ENCODE measurements at places on chromosomes 1 and 21.

DNA sequence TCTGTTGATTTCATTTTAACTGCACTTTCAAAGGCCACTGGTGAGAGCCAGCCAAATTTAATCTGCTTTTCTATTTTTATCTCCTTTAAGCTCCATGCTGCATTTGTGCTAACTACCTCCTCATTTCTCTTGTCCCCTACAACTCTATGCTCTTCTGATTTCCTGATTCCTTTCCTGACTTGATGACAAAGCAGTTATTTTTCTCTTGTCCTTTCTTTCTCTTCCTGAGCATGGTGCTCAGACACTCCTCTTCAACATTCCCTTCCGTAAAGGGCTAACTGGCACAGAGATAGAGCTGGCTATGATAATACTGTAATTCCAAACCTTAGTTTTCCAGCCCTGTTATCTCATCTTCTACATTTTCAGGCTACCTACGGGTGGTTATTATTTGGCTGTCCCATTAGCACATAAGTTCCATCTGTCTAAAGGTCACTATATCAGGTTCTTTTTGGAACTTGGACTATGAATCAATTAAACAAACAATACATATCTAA is 6.8 kb upstream of the BCAS2 start:
- DNase-seq = no peak

DNA sequence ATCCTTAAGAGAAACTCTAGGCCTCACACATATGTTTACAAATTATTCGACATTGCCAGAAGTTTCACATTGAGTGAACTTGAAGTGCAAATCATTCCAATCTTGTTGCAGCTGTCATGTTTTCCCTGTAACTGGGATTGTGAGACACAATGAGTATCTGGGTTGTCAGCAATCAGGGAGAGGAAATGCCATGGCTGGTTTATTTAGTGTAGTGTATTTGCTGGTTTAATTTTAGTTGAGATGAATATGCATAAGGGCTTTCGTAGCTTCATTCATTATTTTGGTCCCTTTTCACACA is 54.2 kb upstream of the USP1 start:
- no peak for DNase-seq

DNA sequence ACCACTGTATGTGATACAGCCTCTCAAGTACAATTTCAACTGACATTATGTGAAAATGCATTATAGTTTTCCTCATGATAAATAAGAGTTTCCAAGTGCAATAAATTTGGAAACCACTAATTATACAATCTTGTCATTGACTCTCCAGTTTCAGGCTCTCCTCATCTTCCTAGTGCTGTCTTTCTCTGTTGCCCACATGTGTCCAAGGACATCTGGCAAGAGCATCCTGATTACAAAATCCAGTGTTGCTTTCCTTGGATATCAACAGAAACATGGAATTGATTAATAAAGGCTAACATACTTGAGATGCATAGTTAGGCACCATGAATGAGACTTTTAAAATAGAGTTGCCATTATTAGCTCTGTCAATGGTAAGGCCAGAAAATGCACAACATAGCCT is 15.6 kb upstream of the MAP10 start:
- DNase-seq = no peak

GRCh38 chr21:42621819-42622177 is 31.6 kb upstream of the PDE9A start:
- DNase-seq = no peak

DNA sequence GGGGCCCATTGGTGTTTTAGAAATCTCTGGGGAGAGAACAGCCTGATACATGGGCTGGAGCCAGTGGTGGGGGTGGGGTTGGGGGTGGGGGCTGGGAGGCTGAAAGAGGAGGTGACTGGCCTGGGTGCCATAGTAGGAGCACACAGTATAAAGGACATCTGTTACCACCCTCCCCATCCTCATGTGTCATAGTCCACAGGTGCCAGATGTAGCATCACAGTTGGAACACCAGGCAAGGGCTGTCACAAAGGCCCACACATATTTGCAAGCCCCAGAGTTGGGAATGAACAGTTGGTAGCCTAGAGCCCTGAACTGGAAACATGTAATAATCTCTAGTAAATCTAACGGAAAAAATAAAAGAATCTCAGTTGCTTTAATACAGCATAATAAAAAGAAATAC is 55.1 kb upstream of the CR2 start:
- no peak for DNase-seq

DNA sequence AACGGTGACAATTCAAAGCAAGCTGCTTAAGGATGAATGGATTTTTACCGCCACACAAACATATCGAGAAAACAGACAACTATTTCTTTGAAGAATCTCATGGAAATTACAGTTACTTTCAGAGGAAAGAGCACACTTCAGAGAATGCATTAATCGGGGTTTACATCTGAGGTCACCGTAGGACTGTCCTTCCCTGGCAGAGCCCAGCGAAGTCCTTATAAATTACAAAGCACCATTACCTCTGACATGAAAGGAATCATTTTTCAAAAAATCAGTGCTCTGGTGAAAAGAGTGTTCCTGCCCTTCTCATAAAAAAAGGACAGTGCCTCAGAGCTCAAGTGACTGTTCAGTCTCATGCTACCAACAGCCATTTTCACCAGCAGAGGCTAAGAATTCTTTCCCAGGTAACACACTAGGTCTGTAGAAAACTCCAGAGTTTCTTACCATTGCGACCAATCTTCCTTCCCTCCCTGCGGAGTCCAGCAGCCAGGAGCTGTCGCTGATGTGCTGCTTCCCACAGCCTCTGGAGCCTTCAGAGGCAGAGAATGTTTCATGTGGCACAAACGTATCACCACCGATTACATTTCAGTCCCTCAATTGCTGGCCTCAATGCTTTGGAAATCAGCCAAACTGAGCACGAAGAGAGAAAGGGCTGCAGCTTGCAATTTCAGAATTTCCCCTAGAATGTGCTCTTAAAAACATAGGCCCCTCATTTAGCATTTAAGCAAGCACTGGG is 75.4 kb downstream of the PLD5 start:
- no peak for DNase-seq

GRCh38 chr1:109164538-109164937 is 49.2 kb upstream of the SARS1 start:
- no peak for DNase-seq

GRCh38 chr21:44972301-44972814 is 32.5 kb downstream of the SLX9 start:
- no peak for DNase-seq

- DNase-seq = no peak
These were observed 1.0 kb downstream of the DNAJB4 start for GRCh38 chr1:78005755-78006154.

DNA sequence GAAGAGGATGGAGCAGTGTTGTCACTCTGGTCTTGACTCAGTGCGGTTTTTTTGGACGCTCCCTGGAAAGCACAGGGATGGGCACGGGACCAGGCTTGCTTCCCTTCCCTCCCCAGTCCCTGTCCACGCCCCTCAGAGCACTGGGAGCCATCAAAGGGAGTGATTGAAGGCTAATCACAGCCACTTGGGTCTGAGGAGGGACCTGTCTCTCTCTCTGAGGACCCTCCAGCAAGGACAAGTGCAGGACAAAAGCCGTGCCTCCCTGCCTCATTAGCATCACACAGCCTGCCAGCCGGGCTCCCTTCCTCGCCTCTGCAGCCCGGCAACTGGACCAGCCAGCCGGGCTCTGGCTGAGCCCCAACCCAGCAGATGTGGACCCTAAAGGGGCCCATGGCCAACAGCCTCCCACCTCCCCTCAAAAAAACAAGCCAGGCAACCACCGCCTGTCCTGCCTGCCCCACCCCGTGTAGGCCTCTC is 18.6 kb upstream of the PDZK1IP1 start:
- no peak for DNase-seq

DNA sequence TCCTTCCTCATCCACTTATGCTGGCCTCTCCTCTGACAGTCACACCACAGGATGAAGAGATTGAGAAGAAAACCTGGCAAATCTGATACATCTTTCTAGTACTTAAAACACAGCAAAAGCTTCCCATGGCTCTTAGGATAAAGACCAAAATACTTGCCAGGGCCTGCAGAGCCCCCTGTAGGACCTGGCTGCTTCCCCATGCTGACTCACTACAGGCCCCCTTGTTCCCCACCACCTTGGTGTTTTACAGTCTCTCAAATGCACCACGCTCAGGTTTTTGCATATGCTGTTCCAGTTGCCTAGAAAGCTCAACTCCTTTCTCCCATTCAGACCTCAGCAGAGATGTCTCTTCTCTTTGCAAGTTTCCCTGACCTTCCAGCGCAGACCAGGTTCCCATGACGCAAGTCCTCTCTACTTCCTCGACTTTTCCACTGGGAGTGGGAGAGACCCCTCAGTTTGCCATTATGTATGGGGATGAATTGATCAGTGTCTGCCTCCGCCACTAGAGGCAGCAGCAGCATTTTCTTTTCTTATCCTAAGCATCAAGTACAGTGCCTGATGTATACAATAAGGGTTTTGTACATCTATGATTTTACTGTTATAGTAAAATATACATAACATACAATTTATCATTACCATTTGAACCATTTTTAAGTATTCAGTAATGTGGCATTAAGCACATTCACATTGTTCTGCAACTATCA is 113.8 kb upstream of the C8B start:
- no peak for DNase-seq
